Myometrial cell (primary cell): ENCODE measurements at places on chromosomes 1 and 21. TPM values are rescaled to one million over a fixed set of nuclear protein-coding genes. Genes with fewer than 3 reads are reported as not detected.

The ZNF593OS gene
- 0.29 TPM in 1 of 2 replicates, not detected in the other for total RNA-seq

The NR1I3 gene
- not detected in 2 replicates for total RNA-seq

The MROH9 gene
- not detected in 2 replicates for total RNA-seq

The PLA2G2F gene
- not detected in 2 replicates for total RNA-seq

The CLCA4 gene
- not detected in 2 replicates for total RNA-seq

The CNKSR1 gene
- total RNA-seq = not detected in 2 replicates

The CD1D gene
- total RNA-seq = 2.1 and 2.3 TPM in 2 replicates
